Bronchial epithelial cell (primary cell): ENCODE measurements at places on chromosomes 3 and 15. TPM values are rescaled to one million over a fixed set of nuclear protein-coding genes. Genes with fewer than 3 reads are reported as not detected.

GRCh38 chr3:139226731-139227130, 117.1 kb upstream of the MRPS22 start:
- DNase-seq, result no peak

DNA sequence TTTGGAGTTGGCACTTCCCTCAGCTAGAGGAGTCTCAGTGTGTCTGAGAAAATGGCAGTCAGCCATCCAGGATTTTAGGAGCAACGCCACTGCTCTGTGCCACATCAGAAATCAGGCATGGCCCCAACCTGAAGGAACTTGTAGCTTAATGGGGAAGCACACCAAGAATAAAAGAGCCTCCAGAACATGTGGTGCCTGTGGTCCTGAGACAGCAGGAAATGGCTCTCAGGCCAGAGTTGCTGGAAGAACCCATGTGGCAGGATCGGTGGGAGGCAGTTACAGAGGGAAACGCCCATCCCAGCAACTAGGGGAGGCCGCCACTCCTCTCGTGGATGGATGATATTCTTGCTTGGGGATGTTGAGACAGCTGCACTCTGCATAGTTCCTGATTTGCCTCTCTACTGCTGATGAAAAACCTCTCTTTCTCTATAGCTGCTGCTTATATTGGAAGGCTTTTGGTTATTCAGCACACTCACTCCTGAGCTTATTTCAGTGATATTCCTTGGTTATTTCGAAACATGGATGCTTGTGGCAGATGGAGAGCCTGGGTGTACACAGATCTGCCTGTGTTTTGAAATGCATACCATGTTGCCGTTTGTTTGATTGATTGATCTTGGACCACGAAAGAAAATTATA, 52.4 kb downstream of the KLHL25 start:
- no peak for DNase-seq

DNA sequence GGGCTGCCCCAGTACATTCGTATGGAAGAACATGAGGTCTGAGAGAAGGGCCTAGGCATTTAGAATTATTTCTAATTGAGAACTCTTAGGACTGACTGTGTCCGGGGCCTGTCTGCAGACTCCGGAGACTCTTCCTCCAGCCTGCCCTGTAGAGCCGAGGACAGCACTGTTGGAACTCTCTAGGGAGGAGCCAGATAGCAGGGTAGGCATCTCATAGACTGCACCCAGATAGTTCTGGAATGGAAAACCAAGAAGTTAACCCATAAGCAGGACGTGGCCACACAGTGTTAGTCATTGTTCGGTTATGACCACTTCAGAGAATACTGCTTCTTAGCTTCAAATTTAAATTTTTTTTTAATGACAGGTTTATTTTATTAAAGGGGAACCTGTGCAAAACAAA, 59.5 kb downstream of the SNRK start:
- DNase-seq, result no peak

ST8SIA2 gene
- total RNA-seq, result not detected in 2 replicates

- no peak for DNase-seq
These were observed 414.7 kb downstream of the EPHA3 start for GRCh38 chr3:89522155-89522554.

- DNase-seq, result no peak
These were observed 54.9 kb downstream of the IGF1R start for GRCh38 chr15:98703126-98703685.

LRRC31 gene
- total RNA-seq, result not detected in 2 replicates

GPR27 gene
- total RNA-seq, result 0.38 and 0.53 TPM in 2 replicates

GRCh38 chr15:90799639-90800170, 68.7 kb upstream of the FURIN start:
- DNase-seq, result no peak

A4GNT gene
- not detected in 2 replicates for total RNA-seq

THSD4 gene
- total RNA-seq, result 11.5 and 14.5 TPM in 2 replicates
